ENCODE measurements at places on chromosomes 3 and 15.

- no peak for DNase-seq
Measured at GRCh38 chr3:97057365-97057764, 243.0 kb downstream of the EPHA6 start.

DNA sequence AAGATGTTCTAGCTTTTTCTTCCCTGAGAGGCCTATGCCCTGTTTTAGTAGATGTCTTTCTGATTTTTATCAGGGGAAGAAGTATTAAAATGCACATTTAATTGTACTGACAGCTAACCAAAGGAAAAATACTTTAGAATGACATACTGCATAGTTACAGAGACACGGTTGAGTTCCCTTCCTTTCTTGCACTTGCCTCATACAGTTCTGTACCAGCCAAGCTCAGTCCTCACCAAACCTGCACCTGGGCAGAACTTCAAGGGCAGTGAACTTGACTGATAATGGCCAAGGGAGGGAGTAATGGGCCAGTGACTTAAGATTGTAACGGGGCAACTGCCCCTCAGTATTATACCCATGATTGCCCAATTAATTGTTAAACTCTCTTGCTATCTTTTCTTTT, 34.1 kb upstream of the RASGRP1 start:
- DNase-seq: no peak

GRCh38 chr3:189778340-189778950, 147.3 kb downstream of the TP63 start:
- DNase-seq: no peak

DNA sequence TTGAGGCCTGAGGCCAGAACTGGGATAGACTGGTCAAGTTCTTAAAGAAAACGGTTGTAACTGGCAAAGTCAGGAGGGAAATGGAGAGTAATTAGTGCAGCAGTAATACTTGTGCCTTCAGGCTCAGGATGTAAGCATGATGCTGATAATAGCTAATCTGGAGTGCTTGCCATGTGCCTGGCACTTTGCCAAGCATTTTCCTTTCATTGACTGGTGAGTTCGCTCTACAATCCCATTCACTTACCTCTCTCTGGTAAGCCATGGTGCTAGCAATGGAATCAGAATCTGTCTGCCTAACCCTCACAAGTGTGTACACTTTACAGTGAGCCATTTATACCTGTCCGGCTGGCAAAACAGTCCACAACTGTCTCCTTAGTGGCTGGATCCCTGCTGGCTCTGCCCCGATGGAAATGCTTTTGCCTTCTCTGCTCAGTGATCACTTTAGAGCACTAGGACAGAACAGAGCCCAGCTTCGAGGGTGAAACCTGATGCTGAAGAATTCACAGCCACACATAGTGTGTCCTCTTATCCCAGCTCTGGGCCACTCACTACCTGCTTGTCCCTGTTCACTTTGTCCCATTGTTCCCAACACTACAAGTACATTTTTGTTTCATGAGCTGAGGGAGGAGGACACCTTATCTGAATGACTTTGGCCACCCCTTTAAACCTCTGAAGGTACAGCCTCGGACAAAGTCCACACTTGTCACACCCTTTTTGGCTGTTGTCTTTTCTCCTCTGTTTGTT, 10.3 kb downstream of the CHP1 start:
- no peak for DNase-seq

GRCh38 chr3:150494411-150494977, 51.8 kb downstream of the SERP1 start:
- DNase-seq: no peak

GRCh38 chr15:88680241-88681001, 41.6 kb downstream of the ISG20 start:
- DNase-seq: no peak

GRCh38 chr3:32176989-32177701, 61.3 kb upstream of the CMTM8 start:
- no peak for DNase-seq

DNA sequence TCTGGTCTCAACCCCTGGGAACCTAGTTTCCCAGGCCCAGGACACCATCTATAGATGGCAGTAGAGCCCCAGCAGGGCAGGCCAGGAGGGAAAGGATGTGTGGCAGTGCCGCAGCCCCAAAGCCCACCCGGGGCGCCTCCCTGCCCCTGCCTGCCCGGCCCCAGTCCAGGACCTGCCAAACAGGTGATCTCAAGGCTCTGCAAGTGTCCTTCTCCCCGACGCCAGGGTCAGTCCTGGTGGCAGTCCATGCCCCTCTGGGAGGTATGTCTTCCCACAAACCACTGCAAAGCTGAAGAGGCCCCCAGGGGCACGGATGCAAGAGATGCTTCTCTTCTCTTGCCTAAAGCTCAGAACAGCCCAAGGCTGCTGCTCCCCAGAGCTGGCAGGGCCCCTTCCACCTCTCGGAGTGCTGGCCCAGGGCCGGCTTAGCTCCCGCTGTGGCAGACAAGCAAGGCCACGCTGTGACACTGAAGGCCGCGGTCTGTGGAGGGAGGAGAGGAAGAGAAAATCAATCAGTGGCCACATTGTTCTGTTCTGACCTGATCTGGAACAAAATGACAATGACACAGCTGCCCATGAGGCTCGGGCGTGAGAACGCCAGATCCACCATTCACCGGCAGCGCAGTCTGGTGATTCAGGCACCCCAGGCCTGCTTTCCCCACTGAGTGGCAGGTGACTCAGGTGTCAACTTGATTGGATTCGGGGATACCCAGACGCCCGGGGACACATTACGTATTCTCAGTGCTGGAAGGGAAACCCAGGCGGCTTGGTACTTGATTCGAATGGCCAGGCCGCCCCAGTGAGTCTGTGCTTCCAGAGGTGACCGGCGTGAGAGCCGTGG, 34.0 kb downstream of the KLHL25 start:
- peak; percentile 47 for DNase-seq

DNA sequence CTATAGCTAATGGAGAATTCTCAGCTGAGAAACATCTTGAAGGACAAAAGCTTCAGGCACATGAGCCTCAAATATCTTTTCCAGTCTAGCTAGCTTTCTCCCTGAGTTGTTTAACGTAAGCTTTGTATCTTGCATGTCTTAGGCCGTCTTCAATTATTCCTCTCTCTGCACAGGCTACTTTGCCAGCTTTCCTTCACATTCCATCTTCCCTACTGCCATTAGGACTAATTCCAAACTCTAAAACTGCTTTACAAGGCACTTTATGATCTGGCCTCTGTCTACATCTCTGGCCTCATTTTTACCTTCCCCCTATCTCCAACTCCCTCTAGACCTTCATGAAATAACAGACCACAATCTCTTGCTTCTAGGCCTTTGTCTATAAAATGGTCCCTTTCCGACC, 171.4 kb downstream of the GREM1 start:
- DNase-seq: no peak

GRCh38 chr15:82159922-82160321, 102.6 kb downstream of the EFL1 start:
- no peak for DNase-seq

DNA sequence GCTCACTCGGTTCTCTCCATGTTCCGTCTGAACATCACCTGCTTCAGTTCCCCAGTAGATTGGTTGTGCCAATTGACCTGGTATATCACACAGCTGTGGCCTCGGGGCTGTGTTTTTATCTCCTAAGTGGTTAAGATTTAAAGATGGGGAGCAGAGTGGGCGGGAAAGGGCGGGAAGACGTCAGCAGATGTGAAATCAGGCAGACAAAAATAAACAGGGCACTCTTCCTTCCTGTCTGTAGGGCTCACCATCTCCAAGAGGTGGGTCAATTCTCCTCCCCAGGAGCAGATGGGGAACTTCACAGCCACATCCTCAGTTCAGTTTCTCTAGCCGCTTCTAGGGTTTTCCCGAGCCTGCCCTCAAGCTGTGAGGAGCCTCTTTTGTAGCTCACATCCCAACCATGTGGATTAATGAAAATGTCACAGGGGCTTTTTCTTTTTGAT, 26.8 kb upstream of the LIMD1 start:
- no peak for DNase-seq

DNA sequence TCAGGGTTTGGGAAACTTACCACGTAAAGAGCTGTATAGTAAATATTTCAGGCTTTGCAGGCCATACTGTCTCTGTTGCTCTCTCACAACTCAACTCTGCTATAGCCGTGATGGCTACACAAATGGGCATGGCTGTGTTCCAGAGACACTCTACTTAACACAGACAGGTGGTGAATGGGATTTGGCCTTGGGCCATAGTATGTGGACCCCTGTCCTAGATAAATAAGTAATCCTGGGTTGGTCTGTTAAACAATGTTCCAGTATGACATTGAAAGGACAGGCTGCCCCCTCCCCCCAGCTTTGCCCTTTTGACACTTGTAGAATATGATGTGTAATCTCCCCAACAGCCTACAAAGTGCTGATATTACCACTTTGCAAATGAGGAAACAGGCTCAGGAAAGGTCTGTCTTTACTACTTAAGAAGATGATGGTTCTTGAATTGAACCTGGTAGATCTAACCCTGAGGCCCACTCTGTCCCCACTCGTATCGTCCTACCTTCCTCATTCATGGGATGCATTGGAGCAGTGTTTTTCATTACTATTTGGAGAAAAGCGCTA, 38.4 kb downstream of the SLCO3A1 start:
- no peak for DNase-seq

GRCh38 chr3:105458518-105459215, 92.0 kb downstream of the ALCAM start:
- no peak for DNase-seq

DNA sequence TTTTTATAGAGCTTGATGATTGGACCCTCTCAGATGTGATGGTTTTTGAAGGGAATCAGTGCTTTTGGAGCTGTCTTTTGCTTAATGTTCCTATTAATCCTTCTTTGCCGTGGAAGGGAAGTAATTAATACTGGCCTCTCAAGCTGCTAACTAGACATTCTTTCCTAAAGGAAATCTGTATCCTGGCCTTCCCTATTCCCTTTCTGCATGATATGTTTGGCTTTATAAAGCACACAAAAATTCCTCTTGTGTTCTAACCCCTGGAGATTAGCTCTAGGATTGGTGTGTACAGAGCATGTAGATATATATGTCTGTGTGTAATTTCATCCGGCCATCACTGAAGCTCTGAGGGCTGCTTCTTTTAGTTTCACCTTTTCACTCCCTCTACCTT, 6.9 kb downstream of the ATXN7 start:
- no peak for DNase-seq

DNA sequence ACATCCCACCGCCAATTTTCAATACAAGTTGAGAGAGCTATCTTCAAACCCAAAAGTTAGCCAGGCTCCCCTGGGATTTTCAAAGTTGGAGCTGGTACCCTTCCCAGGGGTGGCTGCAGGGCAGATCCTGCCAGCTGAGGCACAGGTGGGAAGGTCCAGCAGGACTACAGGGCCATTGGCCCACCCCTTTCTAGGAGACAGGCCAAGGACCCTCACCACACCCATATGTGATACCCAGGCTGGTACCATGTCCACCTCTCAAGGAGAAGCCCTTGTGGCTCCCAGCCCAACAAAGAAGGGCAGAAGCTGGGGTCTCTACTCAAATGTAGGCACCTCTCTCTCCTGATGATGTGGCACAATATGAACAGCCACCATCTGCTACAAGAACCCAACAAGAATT, 8.0 kb downstream of the POC1A start:
- DNase-seq: no peak

GRCh38 chr3:32194653-32195052, 43.8 kb upstream of the CMTM8 start:
- DNase-seq: no peak

DNA sequence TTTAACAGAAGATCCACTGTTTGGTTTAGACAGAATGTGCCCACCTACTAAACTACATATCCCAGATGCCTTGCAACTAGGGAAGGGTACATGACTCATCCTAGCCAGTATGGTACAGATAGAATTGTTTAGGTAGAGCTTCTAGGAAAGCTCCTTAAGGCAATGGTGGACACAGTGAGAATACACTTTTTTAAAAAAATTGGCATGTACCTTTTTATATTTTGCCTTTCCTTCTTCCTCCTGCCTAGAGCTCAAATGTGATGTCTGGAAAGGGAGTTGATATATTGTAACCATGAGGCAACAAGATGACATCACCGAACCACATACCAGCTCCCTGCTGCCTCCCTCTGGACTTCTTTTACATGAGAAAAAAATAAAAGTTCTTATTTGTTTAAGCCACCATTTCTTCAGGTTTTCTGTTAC, 14.4 kb upstream of the C3orf80 start:
- no peak for DNase-seq

DNA sequence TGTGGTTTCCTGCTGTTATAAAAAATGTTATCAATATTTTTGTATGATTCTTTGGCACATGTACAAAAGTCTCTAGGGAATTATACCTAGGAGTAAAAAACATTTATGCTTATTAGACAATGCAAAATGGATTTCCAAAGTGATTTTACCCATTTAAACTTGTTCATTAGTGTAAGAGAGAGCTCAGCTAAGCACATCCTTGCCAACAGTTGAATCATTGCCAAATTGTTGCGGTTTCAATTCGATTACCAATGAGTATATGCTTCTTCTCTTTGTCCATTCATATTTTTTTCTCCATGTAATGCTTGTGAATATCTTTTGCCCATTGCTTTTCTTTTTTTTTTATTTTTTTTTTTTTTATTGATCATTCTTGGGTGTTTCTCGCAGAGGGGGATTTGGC, 17.2 kb downstream of the CASR start:
- DNase-seq: peak; percentile 3

DNA sequence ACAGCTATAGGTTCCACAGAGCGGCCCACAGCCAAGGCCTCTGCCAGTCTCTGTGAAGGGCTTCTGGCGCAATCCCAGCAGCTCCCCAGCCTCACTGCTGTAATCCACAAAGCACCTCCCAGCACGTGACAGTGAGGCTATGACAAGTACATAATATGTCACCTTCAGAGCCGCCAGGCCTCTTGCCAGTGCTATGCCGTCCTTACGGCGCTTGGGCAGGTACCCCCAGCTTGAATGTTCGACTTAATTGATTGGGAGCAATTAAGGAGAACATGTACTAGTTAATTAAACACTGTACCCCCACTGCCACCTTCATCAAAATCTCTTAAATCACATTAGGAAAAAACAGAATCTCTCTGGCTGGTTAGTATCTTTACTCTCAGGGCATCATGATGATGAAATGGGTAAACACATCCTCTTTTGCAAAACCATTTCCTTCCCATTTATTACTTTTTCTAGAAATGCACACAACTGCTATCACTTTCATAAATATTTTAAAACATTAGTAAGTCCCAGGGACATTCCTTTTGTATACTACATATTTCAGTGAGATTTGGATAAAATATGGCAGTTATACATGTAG, 169.9 kb downstream of the XXYLT1 start:
- no peak for DNase-seq

DNA sequence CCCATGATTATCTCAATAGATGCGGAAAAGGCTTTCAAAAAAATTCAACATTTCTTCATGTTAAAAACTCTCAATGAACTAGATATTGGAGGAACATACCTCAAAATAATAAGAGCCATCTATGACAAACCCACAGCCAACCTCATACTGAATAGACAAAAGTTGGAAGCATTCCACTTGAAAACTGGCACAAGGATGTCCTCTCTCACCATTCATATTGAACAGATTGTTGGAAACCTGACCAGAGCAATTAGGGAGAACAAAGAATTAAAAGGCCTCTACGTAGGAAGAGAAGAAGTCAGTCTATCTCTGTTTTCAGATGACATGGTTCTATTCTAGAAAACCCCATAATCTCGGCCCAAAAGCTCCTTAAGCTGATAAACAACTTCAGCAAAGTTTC, 274.5 kb upstream of the MANF start:
- no peak for DNase-seq

Data from T47D (cell line).